ENCODE measurements at places on chromosomes 12 and 14.

- DNase-seq: no peak
Measured at GRCh38 chr12:30614031-30614430, 81.6 kb downstream of the IPO8 start.

- DNase-seq: no peak
Measured at GRCh38 chr14:68404652-68405183, 388.1 kb downstream of the ZFP36L1 start.

DNA sequence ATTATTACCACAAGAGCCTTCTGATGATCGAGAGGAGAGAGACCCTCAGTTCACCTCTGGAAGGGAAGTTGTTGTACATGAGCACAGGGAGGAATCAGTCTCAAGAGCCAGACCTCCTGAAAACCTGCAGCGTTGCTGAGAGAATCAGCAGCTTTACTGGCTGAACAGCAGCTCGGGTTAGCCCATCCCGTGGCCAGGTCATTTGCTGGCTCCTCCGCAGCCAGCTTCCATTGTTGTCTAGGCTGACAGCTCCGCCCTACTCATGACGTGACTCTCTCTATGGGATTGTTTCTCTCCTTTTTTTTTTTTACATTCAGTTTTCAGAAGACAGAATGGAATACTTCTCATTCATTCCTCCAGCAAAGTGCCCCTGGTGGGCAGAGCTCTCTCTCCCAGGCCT, 69.9 kb downstream of the TGFB3 start:
- DNase-seq: no peak

- DNase-seq: no peak
Measured at GRCh38 chr12:54891717-54892478, 37.6 kb downstream of the MUCL1 start.

GRCh38 chr12:71731439-71732356, 23.0 kb upstream of the RAB21 start:
- DNase-seq: no peak

DNA sequence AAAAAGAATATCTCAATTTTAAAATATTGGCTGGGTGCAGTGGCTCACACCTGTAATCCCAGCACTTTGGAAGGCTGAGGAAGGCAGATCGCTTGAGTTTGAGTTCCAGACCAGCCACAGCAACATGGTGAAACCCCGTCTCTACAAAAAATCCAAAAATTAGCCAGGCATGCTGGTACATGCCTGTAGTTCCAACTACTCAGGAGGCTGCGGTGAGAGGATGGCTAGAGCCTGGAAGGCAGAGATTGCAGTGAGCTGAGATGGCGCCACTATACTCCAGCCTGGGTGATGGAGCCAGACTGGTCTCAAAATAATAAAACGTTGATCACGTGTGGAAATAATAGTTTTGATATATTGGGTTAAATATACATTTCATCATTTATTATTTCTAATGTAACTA, 5.7 kb downstream of the MTRFR start:
- DNase-seq: no peak

- DNase-seq: no peak
Measured at GRCh38 chr12:124474709-124475108, 92.7 kb downstream of the NCOR2 start.

DNA sequence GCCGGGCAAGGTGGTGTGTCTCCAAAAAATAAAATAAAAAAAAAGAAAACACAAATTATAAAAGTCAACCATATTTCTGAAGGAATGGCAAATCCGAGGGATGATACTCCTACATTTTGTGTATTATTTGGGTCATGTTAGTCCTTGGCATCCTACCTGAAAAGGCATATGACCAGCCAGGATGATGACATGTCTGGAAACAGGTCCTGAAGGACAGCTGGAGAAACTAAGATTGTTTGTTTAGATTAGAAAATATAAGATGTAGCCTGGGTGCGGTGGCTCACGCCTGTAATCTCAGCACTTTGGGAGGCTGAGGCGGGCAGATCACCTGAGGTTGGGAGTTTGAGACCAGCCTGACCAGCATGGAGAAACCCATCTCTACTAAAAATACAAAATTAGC, 47.6 kb upstream of the FOXJ2 start:
- DNase-seq: no peak

GRCh38 chr12:68608191-68608590, 2.5 kb upstream of the RAP1B start:
- no peak for DNase-seq

Data from AG08396 (cell line).